ENCODE measurements at places on chromosomes 6 and 20. TPM values are rescaled to one million over a fixed set of nuclear protein-coding genes. Genes with fewer than 3 reads are reported as not detected.

LTB gene
- 0.08 TPM for polyA plus RNA-seq

TFAP2A gene
- under 0.01 TPM for polyA plus RNA-seq

GSTA1 gene
- 0.10 TPM for polyA plus RNA-seq

SAMD3 gene
- 0.09 TPM for polyA plus RNA-seq

NRSN1 gene
- not detected for polyA plus RNA-seq

FABP7 gene
- polyA plus RNA-seq = 31.3 TPM

KCNK16 gene
- polyA plus RNA-seq = not detected

ESR1 gene
- polyA plus RNA-seq = 0.42 TPM

LRP11 gene
- 3.2 TPM for polyA plus RNA-seq

RNF182 gene
- 0.03 TPM for polyA plus RNA-seq

SEL1L2 gene
- polyA plus RNA-seq = 0.36 TPM

SLC4A11 gene
- 0.10 TPM for polyA plus RNA-seq

TMEM74B gene
- 0.67 TPM for polyA plus RNA-seq

RIPPLY2 gene
- not detected for polyA plus RNA-seq

LY6G6D gene
- not detected for polyA plus RNA-seq

METTL24 gene
- polyA plus RNA-seq = 0.04 TPM

CPNE5 gene
- 1.7 TPM for polyA plus RNA-seq

TMEM244 gene
- not detected for polyA plus RNA-seq

SIRPD gene
- not detected for polyA plus RNA-seq

SLC13A3 gene
- polyA plus RNA-seq = 0.04 TPM

APMAP gene
- polyA plus RNA-seq = 25.5 TPM

SH3BGRL2 gene
- polyA plus RNA-seq = 4.5 TPM

SALL4 gene
- polyA plus RNA-seq = not detected

PCIF1 gene
- 29.7 TPM for polyA plus RNA-seq

KCNQ5 gene
- polyA plus RNA-seq = 4.4 TPM

CALHM5 gene
- polyA plus RNA-seq = 0.52 TPM

IER3 gene
- polyA plus RNA-seq = 321 TPM

AKAP12 gene
- 2.6 TPM for polyA plus RNA-seq

KIF25 gene
- polyA plus RNA-seq = 0.14 TPM

KIZ gene
- 4.6 TPM for polyA plus RNA-seq

NOP56 gene
- 63.2 TPM for polyA plus RNA-seq

GLP1R gene
- polyA plus RNA-seq = not detected

ADGRF1 gene
- polyA plus RNA-seq = not detected

KCNK5 gene
- 0.06 TPM for polyA plus RNA-seq

CARMIL1 gene
- 0.83 TPM for polyA plus RNA-seq

LY6G5B gene
- 2.9 TPM for polyA plus RNA-seq

STXBP5 gene
- polyA plus RNA-seq = 8.2 TPM

FAM184A gene
- polyA plus RNA-seq = 0.48 TPM

TREM1 gene
- polyA plus RNA-seq = 4.0 TPM

C20orf204 gene
- 0.30 TPM for polyA plus RNA-seq

GRIK2 gene
- polyA plus RNA-seq = 0.03 TPM

ZNF311 gene
- polyA plus RNA-seq = 0.09 TPM

ABCF1 gene
- polyA plus RNA-seq = 119 TPM

CLPSL2 gene
- not detected for polyA plus RNA-seq

PLN gene
- 115 TPM for polyA plus RNA-seq

MATN4 gene
- polyA plus RNA-seq = not detected

CCN6 gene
- polyA plus RNA-seq = 0.01 TPM

SPDEF gene
- 0.22 TPM for polyA plus RNA-seq

OR2J2 gene
- not detected for polyA plus RNA-seq

DEFB124 gene
- polyA plus RNA-seq = not detected

HRH3 gene
- polyA plus RNA-seq = not detected

MUCL3 gene
- not detected for polyA plus RNA-seq
